ENCODE measurements at places on chromosomes 3 and 15.
A peak's percentile ranks its signal among the peaks of the same experiment; 100 is the strongest.

DNA sequence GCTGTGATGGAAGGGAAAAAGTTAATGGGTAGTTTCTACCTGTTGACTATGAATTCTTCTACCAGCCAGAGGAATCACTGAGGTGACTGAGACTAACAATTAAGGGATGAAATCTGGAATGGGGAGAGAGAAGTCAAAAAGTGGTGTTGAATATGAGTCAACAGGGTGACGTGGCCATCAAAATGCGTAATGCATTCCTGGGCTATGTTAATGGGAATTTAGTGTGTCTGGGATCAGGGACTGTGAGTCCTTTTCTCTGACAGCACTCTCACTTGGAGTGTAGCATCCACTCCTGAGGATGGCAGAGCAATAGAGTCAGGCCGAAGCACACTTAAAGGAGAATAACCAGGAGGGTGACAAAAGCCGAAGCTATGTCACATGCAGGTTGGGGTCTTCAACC lies 60.4 kb downstream of the MESD start:
- peak; percentile 40 for DNase-seq

DNA sequence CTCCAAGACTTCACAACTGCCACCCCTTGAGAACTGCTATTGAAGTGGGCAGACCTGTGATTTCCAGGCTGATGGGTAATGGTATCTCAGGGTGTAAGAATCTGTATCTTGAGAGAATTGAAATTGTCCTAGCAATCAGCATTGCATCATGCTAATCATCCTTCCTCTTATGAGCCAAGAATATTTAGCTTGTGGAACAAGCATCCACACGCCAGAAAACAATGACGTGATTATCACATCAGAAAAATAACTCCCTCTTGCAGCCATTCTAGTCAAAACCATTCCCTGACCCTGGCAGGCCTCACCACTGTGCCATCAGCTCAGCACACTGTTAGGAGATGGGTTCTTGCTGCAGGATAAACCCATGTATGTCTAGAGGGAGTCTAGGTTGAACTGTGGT lies 6.7 kb downstream of the BCL2L10 start:
- DNase-seq = no peak

GRCh38 chr15:62365795-62366442 lies 200.8 kb upstream of the C2CD4B start:
- no peak for DNase-seq

GRCh38 chr3:108546692-108547091 lies 36.3 kb upstream of the MYH15 start:
- no peak for DNase-seq

- DNase-seq = no peak
Measured at GRCh38 chr15:78420766-78421165, 17.2 kb upstream of the IREB2 start.

GRCh38 chr3:43892526-43892925 lies 201.8 kb downstream of the ABHD5 start:
- DNase-seq = no peak

GRCh38 chr15:85770096-85771041 lies 24.4 kb downstream of the KLHL25 start:
- no peak for DNase-seq

DNA sequence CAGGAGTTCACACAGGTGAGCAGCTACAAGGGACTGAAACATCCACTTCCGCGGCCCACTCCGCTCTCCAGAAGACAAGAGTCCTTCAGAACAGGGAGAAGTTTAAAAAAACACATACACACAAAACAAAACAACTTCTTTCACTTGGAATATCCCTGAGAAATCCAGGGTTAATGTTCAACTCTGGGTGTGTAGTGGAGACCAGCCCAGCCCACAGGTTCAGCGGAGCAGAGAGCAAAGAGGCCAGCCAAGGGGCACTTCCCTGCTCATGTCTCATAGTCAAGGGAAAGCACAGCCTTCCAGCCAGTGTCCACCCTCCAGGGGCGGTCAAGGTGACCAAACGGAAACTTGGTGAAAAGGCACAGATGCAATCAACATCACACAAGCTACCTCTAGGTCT lies 41.6 kb downstream of the WNT5A start:
- no peak for DNase-seq

- no peak for DNase-seq
Measured at GRCh38 chr15:78092261-78093041, at the start of gene SH2D7. Gene SH2D7, plus strand, starts transcription at chr15:78092561. Its CDS starts 24 bp downstream, at chr15:78092585.

DNA sequence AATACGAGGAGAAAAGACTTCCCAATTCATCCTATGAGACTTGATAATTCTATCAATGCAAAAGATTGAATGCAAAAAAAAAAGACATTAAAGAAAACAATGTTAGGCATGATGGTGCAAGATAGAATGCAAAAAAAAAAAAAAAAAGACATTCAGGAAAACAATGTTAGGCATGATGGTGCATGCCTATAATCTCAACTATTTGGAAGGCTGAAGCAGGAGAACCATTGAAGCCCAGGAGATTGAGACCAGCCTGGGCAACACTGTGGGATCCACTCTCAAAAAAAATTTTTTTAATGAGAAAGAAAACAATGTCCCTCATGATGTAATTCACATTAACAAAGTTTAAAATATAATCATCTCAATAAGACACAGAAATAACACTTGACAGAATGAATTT lies 75.9 kb downstream of the MYO9A start:
- DNase-seq = no peak

- DNase-seq = no peak
Measured at GRCh38 chr15:28904541-28905315, 19.0 kb downstream of the APBA2 start.

GRCh38 chr3:178669022-178669601 lies 132.9 kb downstream of the KCNMB2 start:
- no peak for DNase-seq

DNA sequence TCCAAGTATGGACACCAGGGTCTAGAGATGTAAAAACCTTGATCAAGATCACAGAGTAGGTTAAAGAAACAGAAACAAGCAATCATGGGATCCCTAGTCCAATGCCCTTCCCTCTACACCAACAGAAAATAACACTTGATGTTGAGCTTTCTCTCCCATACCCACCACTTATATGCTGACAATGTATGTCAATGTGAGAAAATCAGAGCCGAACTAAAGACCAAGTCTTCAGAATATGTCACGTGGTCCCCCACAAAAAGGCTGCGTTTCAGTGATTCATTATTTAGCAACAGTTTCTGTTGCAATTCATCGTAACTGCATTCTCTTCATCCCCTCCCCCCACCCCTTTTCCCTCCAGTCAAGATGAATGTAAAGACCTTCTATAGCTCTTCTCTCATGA lies 278.9 kb upstream of the STT3B start:
- DNase-seq = no peak

GRCh38 chr15:96327155-96327741 lies 3.3 kb upstream of the NR2F2 start:
- DNase-seq = no peak

GRCh38 chr15:57545995-57546394 lies 45.7 kb upstream of the MYZAP start:
- no peak for DNase-seq

DNA sequence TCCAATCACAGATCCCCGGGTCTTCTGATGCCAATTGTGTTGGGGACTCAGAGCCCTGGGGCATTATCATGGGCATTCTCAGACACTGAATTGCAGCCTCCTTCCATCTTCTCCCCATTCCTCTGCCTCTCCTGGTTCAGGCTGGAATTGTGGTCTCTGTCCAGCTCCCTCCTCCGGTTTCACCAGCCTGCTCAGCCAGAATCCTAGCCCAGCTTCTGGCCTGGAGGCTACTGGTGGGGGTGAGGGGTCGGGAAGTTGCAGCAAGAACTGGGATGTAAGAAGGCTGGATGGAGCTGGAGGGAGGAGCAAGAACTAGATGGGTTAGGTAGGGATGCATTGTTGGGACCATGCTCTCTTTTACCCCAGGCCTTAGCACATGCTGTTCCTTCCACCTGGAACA lies 53.5 kb downstream of the TLE3 start:
- DNase-seq = no peak

GRCh38 chr3:65083240-65083639 lies 395.4 kb upstream of the ADAMTS9 start:
- no peak for DNase-seq

DNA sequence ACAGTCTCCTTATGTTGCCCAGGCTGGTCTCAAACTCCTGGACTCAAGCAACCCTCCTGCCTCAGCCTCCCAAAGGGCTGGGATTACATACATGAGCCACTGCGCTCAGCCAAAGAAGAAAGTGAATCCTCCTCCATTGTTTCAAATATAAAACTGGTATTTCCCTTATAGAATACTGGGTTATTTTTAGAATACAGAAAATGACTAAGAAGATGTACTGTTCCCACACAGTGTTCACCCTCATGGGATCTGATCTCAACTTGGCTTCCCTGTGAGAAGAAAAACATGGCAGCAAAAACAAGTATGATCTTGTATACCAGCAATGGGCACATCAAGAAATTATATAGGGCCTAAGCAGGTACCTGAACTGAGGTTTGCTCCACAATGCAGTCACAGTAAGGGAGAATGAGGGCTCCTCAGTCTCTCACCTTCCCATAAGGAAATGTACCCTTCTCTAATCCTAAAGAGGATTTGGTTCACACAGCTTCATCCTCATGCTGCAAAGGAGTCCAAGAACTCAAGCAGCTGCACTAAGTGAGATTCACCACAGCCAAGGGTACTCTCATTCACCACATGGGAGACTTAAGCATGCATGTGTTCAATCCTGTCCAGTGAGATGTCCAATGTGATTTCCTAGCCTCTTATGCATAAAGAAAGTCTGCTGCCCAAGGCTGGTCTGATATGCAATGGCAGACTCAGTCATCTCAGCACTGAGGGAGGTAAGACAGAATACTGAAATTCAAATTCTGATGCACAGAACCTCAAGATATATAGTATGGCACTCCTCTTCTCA lies 25.8 kb downstream of the USP4 start:
- DNase-seq = no peak

DNA sequence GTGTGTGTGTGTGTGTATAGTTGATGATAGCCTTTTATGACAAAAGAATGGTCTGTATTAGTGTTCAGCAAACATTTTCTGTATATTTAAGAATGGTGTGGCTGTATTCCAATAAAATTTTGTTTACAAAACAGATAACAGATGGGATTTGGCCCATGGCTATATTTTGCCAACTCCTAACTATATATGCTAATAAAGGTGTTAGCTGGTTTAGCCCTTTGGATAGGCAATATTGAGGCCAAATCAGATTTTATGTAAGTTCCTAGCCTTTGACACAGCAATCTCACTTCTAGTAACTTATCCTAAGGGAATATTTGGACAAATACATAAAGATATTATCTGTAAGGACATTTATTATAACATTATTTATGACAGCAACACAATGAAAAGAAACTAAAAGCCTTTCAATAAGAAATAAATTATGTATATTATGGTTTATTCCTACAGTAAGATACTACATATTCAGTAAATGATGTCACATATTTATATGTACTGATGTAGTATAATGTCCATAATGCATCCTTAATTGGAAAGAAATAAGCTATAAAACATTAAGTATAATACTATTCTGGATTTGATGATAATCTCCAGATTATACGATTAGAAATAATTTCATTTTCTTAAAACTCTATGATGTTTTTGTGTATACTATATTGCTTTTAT lies 264.0 kb downstream of the RBMS3 start:
- no peak for DNase-seq

DNA sequence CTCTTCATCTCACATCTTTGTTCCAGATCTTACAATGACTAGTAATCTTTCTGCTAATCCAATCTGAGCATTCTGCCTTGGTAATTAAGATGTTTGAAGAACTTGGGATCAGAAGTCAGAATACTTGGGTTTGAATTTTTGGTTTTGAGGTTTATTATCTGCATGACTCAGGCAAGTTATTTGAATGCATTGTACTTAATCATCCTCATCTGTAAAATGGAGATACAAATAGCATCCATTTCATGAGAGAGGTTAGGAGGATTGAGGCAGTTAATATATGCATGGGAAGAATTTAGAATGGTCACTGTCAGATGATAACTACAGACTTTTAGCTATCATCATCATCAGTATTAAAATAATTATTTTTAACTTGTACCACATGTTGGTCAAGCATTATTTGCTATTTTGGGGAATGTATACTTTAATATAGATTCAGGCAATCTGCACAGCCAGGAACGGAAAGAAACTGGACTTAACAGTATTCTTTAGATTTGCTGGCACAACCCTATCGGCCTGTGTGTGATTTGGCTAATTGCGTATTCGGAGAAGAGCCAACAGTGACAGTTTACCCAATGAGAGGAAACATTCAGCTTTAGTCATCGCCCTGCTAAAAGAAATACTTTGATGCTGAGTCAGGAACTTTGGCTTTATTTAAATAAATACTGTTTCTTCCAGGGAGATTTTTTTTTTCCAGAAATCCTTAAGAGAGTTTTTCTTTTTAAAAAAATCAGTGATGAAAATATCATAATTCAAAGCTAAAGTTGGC lies 600.0 kb downstream of the ROBO1 start:
- no peak for DNase-seq

- no peak for DNase-seq
Measured at GRCh38 chr15:55530861-55531313, 22.9 kb upstream of the DNAAF4 start.

- DNase-seq = no peak
Measured at GRCh38 chr15:76935620-76936019, 4.1 kb downstream of the RCN2 start.

- DNase-seq = no peak
Measured at GRCh38 chr3:169623971-169624370, 39.5 kb downstream of the MECOM start.

GRCh38 chr3:123365450-123366143 lies 83.3 kb downstream of the ADCY5 start:
- DNase-seq = peak; percentile 52

DNA sequence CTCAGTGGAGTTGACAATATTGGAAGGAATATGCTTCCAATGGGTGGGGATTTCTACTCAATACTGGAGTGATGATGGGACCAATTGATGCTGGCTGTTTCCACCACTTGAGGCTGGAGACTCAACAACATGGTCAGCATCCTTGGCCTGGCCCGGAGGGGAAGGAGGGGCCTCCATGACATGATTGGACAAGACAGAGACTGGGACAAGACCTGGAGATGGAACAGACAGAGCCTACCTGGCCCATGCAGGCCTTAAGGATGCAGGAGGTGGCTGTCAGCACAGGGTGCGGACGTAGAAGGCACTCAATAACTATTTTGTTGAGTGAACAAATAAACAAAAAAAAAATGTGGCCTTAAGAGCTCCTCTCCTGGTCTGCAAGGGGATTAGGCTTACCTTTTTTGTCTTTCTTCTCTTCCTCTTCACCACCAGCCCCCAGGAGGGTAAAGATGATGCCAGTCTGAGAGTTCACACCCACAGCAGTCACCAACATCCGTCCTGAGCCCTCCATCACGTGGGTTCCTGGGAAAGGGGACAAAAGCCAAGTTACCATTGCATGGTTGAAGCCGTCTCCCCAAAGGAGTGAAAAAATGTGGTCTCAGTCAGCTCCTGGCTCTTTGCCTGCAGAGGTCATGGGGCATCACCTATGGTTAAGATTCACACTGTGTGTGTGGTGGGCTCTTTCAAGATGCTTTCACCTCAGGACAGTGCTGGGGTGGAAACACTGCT lies 67.1 kb upstream of the SEC13 start:
- no peak for DNase-seq

- no peak for DNase-seq
Measured at GRCh38 chr3:129612534-129613366, 6.3 kb upstream of the PLXND1 start.

- no peak for DNase-seq
Measured at GRCh38 chr15:40340038-40340739, 550 bp downstream of the CCDC9B start.

GRCh38 chr3:160047876-160048275 lies 59.2 kb downstream of the IL12A start:
- no peak for DNase-seq

- DNase-seq = no peak
Measured at GRCh38 chr3:71956069-71956340, 171.1 kb upstream of the PROK2 start.

GRCh38 chr3:45923755-45924154 lies 19.5 kb upstream of the CXCR6 start:
- no peak for DNase-seq

- DNase-seq = no peak
Measured at GRCh38 chr15:100711516-100712021, 109.2 kb downstream of the ASB7 start.

All from 8988T (cell line).